Activated CD4-positive, alpha-beta T cell treated with anti-CD3 and anti-CD28 coated beads for 4 hours (primary cell): ENCODE measurements at places on chromosomes 1 and 21.

- no peak for DNase-seq
Measured at GRCh38 chr1:26702680-26703038, 6.8 kb downstream of the ARID1A start.

- DNase-seq, result no peak
Measured at GRCh38 chr1:32208891-32209328, at the start of gene DCDC2B. Gene DCDC2B (plus strand): TSS chr1:32209089. CDS start chr1:32209094, 5 bp downstream.

DNA sequence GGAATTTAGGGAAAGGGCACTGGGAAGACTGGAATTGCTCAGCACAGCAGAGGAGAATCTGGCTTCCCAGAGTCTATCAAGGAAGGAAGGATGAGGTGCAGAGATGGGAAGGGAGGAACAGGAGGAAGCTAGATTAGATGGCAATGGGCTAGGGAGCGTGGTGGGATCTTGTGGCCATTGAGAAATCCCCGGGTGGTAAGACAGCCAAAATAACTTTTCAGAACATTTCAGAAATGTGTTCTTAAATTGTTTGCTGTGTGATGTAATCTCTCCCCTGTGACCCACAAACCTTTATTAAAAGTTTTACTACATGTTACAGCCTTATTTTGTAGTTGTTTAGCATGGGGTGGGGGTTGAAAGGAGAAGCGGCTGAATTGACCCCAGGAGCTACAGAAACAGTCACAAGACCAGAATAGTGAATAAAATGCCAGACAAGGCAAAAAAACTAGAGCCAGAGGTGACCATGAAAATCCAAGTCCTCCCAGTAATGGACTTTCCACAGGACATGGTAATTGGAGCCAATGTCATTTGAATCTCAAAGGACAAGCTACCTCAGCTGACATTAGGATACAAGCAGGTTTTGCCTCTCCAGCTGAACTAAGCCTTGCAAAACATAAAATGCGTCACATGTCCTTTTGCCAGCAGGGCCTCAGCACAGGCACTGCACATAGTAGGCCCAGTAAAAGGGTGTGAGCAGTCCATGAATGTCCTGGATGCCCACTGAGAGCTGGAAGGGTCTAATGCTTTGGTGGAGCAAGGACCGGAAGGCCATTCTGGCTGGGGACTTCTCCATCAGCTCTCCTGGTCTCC lies 980 bp upstream of the AHCYL1 start:
- no peak for DNase-seq

DNA sequence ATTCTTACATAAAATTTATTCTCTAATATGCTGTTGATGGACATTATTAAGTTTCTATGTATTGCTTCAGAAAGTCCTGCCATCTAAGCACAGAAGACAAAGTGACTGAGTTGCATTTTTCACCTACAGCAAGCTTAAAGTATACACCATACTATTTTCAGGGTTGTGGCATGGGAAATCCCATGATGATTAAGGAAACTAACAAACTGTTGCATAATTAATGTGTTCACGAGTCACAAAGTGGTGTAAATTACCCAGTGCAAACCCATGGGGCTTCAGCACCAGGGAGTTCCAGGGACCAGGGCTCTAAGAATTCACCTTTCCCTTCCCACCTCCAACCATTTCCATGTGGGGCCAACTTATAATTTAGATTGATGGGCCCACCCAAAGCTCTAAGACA lies 81.9 kb upstream of the NR5A2 start:
- DNase-seq, result no peak

DNA sequence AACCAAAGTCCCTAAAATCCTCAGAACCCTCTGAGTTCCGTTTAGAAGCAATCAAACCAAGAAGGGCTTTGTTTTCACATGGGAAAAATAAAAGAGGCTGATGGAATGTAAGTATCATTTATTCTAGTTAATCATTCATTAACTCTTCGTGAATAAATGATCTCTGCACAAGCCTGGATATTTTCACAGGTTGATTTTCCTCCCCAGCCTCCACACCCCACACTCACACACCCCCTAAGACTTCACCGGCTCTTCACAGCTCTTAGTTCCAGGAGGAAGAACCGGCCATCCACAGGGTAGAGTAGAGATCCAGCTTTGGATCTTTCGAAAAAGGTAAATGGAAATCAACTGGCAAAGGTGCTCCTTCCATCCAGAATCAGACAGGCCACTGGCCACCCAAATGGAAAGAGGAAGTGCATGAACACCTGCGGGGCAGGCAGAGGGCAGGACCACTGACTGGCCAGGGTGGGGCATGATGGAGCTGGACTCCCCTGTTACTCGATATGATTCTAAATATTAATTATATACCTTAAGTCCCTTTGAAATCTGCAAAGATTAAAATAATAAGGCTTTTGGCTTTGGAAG lies 10.0 kb downstream of the C1orf198 start:
- no peak for DNase-seq

DNA sequence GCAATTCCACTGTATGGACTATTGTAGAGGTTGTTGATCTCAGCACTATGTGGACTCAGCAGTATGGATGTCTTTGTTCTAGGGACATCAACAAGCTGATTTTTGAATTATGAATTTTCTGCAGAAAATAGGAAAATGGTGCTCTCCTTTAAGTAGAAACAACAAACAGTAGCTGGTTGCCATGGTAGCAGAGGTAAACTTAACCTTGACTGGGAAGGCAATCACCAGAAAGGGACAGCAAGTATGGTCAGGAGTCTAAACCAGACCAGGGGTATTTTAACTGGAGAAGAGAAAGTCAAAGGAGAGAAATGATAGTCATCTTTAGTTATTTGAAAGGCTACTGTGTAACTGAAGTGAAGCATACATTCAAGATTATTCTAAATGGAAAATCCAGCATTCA lies 22.3 kb downstream of the WLS start:
- no peak for DNase-seq

DNA sequence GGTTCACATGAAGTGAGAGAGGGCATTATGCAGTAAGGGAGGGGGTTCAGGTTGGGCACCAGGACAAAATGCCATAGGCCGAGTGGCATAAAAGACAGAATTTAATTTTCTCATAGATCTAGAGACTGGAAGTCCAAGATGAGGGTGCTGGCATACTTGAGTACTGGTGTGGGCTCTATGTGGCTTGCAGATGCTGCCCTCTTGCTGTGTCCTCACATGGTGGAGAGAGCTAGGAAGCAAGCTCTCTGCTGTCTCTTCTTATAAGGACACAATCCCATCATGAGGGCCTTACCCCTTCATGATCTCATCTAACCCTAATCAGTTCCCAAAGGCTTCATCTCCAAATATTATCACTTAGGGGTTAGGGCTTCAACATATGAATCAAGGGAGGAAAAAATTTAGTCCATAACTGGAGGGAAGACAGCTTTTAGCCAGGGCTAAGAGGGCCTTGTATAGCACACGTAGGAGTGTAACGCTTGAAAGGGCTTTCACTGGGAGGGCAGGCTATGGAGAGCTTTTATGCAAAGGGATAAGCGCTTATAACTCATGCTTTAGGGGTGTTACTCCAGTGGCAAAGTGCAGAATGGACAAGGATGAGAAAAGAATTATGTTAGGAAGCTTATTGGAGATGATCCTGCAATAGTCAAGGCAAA lies 64.5 kb downstream of the PLPPR5 start:
- DNase-seq, result no peak

DNA sequence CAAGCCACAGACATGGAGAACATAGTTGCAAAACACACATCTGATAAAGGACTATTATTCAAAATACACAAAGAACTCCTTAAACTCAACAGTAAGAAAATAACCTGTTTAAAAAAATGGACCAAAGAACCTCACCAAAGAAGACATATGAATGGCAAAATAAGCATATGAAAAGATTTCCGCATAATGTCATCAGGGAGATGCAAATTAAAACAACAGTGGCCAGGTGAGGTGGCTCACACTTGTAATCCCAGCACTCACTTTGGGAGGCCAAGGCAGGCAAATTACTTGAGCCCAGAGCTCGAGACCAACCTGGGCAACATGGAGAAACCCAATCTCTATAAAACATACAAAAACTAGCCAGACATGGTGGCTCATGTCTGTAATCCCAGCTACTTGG lies 50.4 kb downstream of the PRPF38A start:
- DNase-seq, result no peak

DNA sequence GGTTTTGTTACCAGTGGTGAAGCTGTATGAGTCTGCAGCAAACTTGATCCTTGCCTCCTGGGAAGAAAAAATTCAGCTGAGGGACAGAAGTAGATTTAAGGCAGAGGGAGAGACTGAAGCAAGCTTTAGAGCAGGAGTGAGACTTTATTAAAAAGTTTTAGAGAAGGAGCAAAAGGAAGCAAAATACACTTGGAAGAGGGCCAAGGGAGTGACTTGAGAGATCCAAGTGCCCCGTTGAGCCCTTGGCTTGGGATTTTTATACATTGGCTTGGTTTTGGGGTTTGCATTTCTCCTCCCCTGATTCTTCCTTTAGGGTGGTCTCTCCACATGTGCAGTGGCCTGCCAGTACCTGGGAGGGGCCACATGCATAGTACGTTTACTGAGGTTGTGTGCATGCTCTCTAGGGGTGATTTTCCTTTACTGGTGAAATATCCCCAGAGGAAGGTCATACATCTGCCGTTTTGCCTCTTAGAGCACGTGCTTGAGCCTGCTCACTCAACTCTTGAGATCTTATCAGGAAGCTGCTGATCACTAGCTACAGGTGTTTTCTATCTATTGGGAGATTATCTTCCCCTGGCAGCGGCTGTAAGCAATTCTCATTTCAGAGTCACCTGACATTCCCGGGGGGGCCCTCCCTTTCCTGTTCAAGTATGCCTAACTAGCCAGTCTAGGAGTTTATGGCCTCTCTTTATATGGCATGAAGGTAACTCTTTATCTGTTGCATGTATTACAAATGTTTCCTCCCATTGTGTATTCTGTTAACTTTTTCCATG lies 20.3 kb downstream of the FASLG start:
- DNase-seq, result no peak

DNA sequence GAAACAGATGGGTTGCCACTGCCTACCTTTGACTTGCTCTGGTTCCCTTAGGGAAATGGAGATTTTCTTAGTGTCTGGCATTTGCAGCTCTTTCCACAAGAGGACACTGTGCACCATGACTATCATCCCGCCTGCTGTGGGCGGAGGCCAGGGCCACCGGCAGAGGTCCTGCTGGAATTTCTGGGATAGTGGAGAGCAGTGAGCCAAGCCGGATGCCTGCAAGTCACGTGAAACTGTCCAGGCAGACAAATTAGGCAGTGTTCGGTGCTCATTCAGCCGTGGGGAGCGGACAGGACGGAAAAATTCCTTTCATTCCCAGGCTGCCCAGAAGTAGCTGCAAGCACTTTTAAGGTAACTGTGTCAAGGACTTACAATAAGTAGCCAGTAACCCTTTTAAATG lies 43.4 kb downstream of the IGSF5 start:
- DNase-seq, result no peak

DNA sequence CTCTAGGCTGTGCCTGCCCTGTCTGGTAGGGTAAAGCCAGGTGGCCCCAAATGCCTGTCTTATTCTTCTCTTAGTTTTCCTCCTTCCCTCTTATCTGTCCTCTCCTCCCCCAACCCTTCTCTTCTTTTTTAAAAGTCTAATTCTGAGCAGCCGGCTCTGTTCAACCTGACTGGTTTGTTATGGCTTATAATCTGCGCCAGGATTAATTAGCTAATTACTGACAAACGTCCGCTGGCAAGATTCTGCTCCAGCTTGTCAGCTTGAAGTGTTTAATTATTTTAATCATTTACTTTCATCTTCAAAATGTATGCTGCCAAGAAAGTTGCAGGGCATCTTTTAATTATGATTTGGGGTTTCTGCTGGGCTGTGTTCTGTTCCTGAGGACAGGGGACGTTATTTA lies 27.2 kb upstream of the PSMB2 start:
- DNase-seq, result no peak

DNA sequence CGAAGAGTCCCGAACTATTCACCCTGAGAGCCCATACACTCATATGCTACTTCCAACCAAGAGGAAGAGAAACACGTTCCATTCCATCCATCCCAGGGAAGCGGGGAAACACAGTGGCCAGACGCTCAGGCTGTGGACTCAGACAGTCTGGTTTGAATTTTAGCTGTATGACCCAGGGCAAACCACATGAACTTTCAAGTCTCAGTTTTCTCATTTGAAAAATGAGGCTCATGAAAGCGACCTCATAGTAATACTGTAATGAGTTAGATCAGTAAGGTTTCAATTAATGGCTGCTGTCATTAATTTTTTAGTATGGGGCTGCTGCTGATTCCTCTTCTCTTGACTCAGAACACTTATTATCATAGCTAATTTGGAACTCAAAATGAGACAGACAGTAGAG lies 1.5 kb downstream of the FCRL4 start:
- no peak for DNase-seq

DNA sequence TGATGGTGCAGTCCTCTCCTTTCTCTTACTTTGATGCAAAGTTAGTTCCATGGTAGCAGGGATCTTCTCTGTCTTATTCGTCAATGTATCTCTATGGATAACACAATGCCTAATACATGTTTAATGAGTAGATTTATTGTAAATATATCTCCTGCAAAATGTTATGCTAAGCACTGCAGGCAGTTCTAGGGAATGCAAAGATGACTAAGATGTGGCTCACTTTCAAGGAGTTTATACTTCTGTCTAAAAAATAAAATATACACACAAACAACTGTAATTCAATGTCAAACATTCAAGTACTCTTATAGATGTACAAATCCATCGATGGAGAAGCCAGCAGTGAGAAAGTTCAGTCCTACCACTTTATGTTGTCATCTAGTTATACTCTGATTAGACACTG lies 194.3 kb downstream of the KCTD3 start:
- no peak for DNase-seq

DNA sequence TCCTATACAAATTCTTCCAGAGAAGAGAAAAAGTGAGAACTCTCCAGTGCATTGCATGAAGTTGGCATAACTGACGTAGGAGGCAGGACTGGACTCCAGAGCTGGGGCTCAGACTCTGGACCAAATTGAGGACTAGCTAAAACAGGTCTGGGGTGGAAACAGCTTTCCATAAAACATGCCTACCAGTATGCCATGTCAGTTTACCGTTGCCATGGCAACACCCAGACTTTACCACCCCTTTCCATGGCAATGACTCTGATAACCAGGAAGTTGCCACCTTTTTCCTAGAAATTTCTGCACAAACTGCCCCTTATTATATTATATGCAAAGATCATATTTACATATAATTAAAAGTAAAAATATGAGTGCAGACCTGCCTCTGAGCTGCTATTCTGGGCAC lies 8.9 kb upstream of the ZBTB8B start:
- no peak for DNase-seq

- no peak for DNase-seq
Measured at GRCh38 chr1:202197653-202198365, 4.2 kb downstream of the LGR6 start.

GRCh38 chr1:76137746-76138145 lies 63.2 kb downstream of the ST6GALNAC3 start:
- DNase-seq, result no peak
